ENCODE measurements at places on chromosomes 5 and 9. TPM values are rescaled to one million over a fixed set of nuclear protein-coding genes. Genes with fewer than 3 reads are reported as not detected.

OBP2B gene
- not detected for total RNA-seq

SMIM33 gene
- total RNA-seq = 0.64 TPM

ANKRD20A1 gene
- 13.3 TPM for total RNA-seq

ZNF622 gene
- 48.1 TPM for total RNA-seq

SHC3 gene
- 4.1 TPM for total RNA-seq

APBA1 gene
- 11.3 TPM for total RNA-seq

ANKRD33B gene
- total RNA-seq = 0.20 TPM

MAMDC4 gene
- 14.9 TPM for total RNA-seq

CMYA5 gene
- 3.4 TPM for total RNA-seq

SPATA31A3 gene
- total RNA-seq = not detected

IL4 gene
- not detected for total RNA-seq

NDUFS6 gene
- total RNA-seq = 69.1 TPM

MYO10 gene
- total RNA-seq = 51.6 TPM

BHMT2 gene
- 12.1 TPM for total RNA-seq

ORM2 gene
- total RNA-seq = not detected

PLEKHG4B gene
- total RNA-seq = under 0.01 TPM

PTAR1 gene
- 131 TPM for total RNA-seq

SPATA31D1 gene
- not detected for total RNA-seq

GPX8 gene
- total RNA-seq = not detected

CTSV gene
- total RNA-seq = 6.3 TPM

NCBP1 gene
- 32.8 TPM for total RNA-seq

PTGS1 gene
- total RNA-seq = 16.8 TPM

GARIN3 gene
- total RNA-seq = not detected

RASA1 gene
- total RNA-seq = 22.3 TPM

LEAP2 gene
- total RNA-seq = 5.3 TPM

GBA2 gene
- 250 TPM for total RNA-seq

C5orf46 gene
- not detected for total RNA-seq

LHFPL2 gene
- total RNA-seq = 34.4 TPM

GHR gene
- 0.40 TPM for total RNA-seq

ARHGEF37 gene
- total RNA-seq = 27.5 TPM

BAAT gene
- total RNA-seq = not detected

GFI1B gene
- total RNA-seq = 2.0 TPM

SLC46A2 gene
- not detected for total RNA-seq

SPATA31C1 gene
- total RNA-seq = not detected

PALM2AKAP2 gene
- not detected for total RNA-seq

SPAAR gene
- total RNA-seq = not detected

TMEM232 gene
- total RNA-seq = 4.1 TPM

TSLP gene
- total RNA-seq = not detected

IL3 gene
- total RNA-seq = not detected

LHX6 gene
- total RNA-seq = 1.4 TPM

CDH6 gene
- 0.75 TPM for total RNA-seq

PCDHGA1 gene
- not detected for total RNA-seq

CARD9 gene
- 1.1 TPM for total RNA-seq

All from transverse colon (tissue), 4 donors.